ENCODE measurements at places on chromosomes 4 and X.
A peak's percentile ranks its signal among the peaks of the same experiment; 100 is the strongest.

- DNase-seq = no peak
Measured at GRCh38 chr4:2940267-2941137, 22.7 kb downstream of the NOP14 start.

DNA sequence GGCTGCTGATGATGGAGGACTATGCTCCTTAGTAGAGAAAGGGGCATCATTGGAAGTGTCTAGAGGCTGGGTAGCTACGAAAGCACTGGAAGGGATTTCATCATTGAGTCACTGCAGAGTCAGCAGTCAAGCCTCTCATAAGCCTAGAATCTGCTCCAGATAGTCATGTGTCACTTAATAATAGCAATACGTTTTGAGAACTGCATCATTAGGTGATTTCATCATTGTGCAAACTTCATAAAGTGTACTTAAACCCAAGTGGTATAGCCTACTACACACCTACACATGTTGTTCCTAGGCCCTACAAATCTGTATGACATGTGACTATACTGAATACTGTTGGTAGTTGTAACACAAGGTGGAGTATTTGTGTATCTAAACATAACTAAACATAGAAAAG, 165.6 kb downstream of the PTTG2 start:
- no peak for DNase-seq

DNA sequence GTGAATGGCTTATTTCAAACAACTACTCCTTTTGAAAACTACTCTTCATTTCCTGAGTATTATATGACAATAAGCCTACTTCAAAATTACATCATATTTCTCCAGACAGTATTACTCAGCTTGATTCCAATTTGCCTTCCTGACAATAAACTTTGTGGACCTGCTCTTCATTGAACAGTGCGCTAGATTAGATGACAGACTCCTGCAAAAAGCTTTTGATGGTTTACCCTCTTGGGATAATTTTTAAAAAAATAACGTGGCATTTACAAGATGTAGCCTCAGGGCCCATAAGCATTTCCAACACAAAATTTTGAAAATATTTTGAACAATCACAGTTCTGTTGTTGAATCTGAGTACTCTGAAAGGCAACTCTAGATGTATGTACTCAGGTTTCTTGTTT, 25.9 kb downstream of the MGAT4D start:
- DNase-seq = no peak

DNA sequence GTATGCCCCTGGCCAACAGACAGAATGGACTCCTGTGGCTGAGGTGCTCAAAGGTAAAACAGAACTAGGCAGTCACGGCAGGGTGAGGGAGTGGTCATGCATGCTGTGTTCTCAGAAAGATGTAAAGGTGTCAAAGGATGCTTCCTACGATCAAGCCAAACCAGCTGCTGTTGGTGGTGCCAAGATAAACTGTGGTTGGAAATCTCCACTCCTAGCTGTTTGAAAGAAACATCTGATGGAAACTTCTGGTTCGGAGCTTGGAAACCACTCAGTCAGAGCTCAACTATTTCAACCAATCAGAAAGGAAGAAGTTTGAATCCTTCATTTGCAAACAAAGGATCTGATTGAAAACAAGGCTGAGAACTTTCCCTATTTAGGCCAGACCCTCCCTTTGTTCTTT, 68.5 kb upstream of the DDX60 start:
- DNase-seq = no peak

GRCh38 chr4:150080337-150080736, 2.1 kb downstream of the DCLK2 start:
- DNase-seq = no peak

- no peak for DNase-seq
Measured at GRCh38 chrX:44698357-44698756, 145.5 kb upstream of the DUSP21 start.

DNA sequence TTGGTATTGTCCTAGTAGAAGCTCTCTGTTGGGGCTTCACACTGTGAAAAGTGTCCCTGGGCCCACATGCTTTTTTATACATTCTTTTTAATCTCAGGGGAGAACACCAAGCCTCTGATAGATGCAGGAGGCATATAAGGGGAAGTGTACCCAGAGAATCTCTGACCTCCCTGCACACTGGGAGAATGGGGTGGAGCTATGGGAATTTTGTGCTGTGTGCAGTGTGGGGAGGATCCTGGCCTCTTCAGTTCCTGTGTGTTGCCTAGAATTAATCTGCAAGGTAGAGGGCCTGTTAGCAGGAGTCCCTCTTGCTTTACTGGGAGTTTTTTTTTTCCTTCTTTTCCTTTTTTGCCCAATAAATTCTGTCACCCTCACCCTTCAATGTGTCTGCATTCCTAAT, 49.2 kb upstream of the SPIN4 start:
- no peak for DNase-seq

DNA sequence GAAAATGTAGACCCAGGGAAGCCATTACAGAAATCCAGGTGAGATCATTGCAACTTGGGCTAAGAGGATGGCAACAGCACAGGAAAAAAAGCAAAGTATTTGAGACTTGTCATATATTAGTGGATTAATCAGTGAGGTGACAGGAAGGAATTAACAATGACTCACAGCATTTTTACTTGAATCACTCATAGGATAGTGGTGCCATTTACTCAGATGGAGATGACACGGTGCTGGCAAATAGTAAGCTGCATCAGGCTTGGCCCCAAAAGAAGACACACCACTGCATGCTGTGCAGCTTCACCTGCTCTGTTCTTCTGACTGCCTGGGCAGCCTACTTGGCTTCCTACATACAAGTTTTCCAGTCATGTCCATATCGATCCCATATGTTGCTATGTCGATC, 144.8 kb downstream of the FRYL start:
- DNase-seq = no peak

DNA sequence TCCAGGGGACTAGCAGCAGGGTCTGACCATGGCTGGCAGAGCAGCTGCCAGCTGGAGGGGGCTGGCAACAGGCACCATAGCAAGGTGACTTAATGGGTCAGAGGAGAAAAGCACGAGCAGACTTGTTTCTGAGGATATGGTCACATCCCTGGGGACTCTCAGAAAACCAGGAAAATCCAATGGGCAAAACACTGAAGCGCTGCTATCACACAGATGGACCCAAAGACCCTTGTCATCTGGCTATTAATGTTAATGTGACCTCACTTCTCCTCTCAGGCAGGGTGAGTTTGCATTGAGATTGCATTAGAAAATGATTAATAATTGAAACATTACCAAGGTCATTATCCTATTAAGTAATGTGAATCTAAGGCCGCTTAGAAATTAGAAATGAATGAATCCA, 293.7 kb upstream of the GALNT7 start:
- no peak for DNase-seq

GRCh38 chr4:76998251-76998901, 48.8 kb downstream of the SEPTIN11 start:
- no peak for DNase-seq

DNA sequence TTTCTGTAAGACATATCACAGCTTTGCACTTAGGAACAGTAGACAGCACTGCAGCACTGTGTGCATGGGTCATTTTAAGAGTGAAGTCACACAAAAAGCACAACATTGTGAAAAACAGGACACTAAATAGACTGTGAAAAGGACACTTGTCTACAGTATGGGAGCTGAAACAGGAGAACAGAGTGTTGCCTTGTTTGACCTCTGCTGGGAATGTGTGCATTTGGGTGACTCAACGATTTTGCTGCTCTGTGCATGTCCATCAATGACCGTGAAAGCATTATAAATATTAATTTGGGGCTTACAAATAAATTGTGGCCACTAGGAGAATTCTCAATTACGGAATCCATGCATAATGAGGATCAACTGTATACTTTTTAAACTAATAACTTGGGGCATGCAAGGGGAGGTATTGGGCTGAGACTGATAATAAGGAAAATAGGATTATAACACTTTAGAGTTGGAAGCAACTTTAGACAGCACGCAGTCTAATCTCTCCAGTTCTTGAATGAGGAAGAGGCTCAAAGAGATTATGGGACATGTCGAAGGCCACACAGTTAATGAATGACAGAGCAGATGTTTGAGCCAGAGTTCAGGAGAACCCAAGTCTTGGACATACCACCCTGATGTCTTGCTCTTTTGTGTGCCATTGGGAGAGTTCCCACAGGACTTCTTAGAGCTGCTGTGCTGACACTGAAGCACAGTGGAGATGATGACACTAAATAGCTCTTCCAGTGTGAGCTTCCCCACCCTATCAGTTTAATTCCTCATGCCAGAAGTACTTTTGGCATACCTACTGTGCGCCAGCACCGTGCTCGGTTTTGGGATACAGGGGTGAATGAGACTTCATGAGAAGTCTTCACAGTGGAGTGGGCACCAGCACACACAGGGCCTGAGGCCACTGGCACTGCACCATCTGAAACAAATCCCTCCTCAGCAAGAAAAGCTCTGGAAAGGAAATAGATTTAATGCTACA, 79.3 kb downstream of the FRAS1 start:
- DNase-seq = no peak

DNA sequence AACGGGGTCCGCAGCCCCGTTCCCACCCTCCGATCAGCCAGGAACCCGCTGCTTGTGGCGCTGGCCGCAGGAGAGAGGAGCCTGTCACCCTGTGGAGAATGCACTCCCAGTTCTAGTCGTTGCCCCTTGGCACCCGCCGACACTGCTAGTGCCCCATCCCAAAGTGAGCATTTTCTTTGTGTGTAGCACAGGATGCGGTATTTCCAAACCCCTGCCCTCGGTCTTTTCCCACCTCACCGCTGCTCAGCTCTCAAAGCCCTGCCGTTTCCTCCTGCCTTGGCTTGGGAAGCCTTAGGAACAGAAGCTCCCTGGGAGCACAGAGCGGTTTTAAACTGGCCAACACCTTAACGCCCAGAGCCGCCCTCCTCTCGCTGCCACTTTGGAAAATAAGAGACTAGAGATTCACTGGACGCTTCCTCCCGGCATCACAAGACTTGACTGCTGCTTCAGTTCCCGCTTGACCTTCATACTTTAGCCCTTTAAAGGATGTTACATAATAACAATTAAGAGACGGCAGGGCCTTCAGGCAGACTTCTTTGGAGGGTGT, 772 bp downstream of the CYP4V2 start:
- peak; percentile 13 for DNase-seq

DNA sequence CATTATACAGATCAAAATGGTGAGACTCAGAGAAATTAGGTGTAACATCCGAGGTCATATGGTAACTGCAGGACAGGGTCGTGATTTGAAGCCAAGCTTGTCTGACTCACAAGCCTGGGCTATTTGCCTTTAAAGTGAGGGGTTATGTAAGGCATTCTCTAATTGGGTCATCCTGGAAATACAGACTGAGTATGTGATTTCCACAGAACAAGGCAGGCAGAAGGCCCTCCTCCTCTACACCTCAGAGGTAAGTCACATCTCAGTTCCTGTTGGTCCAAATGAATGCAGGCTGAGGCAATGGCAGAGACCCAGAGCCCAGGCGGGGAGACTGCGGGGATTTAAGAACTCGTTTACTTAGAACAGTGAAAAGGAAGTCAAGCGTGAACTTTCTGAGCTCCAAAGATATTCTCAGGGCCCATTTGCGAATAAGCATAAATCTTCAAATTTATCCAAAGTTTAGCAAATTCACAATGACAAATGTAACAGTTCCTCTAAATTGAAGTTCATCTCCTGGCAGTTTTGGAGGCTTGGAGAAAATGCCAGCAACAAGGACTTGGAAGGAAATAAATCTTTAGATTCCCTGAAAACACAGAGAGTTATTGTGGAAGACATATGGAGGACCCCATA, 153.3 kb downstream of the LDB2 start:
- DNase-seq = no peak
